Cerebellar nuclear complex (tissue), 1 donor: ENCODE measurements at places on chromosomes 4 and X.

GRCh38 chrX:150968862-150969720 is 14.0 kb upstream of the HMGB3 start:
- no peak for DNase-seq

- no peak for DNase-seq
Observed at GRCh38 chr4:166670341-166670740, 564.0 kb downstream of the SPOCK3 start.

GRCh38 chr4:7187691-7188090 is 4.6 kb upstream of the SORCS2 start:
- DNase-seq, result no peak

GRCh38 chr4:13990596-13991589 is 363.4 kb upstream of the BOD1L1 start:
- DNase-seq, result no peak

DNA sequence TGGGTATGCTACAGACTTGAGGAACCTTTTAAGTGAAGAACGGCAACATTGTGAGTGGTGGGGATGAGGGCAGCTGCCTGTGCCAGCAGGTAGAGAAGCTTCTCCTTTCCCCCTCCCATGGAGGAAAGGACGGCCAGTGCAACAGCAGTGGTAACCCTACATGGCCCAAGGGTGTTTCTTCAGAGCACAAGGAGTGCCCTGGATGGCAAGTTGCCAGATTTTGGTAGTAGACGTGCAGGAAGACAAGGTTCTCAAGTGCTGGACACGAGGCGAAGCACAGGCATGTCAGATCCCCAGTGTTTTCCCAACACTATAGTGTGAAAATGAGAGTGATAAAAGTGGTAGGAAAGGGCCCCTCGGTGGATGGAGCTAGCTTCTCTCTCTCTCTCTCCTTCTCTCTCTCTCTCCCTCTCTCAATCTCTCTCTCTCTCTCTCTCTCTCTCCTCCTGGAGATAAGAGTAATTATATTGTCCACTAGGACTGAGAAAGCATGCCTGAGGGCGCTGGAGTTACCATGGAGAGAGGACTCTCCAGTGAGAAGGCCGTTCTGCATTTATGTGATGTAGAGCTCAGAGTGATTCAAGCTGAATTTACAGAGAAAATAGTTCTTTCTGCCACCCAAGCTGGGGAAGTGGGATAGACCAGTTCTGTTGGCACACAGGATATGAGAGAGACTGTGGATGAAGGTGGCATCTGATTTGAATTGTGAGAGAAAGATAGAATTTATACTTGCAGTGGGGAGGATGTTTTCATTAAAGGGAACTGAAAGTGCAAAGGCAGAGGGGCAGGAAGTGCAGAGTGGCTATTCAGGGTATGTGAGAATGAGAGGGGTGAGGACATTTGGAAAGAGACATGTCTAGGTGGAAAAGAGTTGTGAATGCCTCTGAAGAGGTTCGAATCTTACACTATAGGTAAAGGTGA is 25.7 kb upstream of the TRPC3 start:
- DNase-seq, result no peak

GRCh38 chrX:15224747-15225146 is 45.1 kb downstream of the ASB9 start:
- DNase-seq, result no peak

DNA sequence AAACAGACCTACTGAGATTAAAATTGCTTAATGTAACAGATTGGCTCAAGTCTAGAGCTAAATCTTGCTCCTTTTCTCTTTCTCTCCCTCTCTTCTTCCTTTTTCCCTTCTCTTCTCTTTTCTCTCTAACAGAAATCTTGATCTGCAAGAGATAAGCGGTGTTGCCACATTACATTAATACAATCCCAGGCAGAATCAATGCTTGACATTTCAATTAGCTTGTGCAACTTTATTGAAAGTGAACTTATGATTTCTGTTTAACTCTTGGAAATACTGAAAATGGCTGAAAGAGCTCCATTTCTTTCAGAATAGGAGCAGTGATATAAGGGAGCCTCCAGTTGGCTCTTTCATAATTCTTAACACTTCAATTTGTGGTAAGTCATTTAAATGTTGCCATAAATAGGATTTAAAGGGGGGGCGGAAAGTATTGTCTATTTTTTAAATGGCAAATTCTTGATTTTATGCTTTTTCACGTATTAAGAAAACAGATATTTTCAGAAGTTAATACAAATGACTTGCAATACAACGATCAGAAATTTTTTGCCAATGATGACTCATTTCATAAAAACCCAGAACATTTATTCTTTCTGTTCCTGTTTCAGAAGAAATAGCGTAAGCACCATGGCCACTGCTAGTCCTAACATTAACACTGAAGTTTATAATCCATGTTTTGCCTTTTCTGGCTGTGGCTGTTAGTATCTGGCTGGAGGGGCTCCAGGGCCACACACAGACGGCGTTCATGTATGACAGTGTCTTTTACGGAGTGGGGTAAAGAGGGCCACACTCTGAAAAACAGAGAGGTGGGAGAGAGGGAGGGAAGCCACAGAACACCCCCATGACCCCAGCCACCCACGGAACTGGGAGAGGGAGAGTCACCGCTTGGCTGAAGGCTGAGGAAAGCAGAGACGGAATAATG is 115.7 kb upstream of the FAT1 start:
- no peak for DNase-seq

DNA sequence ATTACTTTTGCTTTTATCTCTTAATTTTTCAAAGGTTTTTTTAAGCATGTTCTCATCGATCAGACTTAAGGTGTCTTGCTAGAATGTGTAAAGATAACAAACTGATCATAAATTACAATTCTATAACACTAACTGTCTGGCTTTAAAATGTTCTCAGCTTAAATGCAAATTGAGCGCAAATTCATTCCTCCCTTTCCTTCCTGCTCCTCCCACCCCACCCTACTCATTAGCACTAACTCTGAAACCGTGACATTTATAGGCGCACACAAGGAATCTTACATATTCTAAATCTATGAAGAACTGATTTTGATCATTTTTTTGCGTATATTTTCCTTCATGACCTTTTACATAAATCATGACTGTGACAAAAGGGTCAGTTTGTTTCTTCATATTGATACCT is 590.0 kb upstream of the DIAPH2 start:
- no peak for DNase-seq
